GM12892 (cell line): ENCODE measurements at places on chromosomes 3 and 15.
A peak's percentile ranks its signal among the peaks of the same experiment; 100 is the strongest.

DNA sequence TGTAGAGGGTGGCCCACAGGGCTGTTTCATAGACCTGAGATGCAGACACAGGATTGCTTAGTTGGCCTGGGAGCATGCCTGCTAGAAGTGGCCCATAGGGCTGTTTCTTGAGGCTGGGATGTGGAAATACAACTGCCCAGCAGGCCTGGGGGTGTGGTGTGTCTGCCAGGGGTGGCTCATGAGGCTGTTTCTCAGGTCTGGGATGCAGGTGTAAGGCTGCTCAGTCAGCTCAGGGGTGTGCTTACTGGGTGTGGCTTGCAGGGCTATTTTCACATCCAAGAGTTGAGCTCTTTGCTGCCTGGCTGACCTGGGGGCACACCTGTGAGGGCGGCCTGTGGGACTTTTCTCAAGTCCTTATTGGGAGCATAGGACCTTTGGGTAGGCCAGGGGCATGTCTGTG, 131.3 kb downstream of the DOCK3 start:
- no peak for DNase-seq

DNA sequence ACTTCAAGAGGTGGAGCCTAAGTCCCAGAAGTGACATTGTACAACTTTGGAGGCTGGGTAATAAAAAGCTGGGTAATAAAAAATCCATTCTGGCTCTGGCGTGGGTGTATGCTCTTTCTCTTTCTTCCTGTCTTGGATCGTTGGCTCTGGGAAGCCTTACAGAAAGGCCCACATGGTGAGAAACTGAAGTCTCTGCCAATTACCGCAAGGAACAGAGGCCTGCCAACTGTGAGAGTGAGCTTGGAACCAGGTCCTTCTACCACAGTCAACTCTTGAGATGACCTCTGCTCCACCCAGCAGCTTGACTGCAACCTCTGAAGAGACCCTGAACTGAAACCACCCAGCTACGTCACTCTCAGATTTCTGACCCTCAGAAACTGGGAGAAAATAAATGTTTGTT, 51.0 kb downstream of the NR2F2 start:
- DNase-seq: no peak

- DNase-seq: peak; percentile 38
Observed at GRCh38 chr3:151085889-151086483, 522 bp downstream of the MED12L start.

- no peak for DNase-seq
Observed at GRCh38 chr3:111810909-111811308, 48.2 kb upstream of the PHLDB2 start.

DNA sequence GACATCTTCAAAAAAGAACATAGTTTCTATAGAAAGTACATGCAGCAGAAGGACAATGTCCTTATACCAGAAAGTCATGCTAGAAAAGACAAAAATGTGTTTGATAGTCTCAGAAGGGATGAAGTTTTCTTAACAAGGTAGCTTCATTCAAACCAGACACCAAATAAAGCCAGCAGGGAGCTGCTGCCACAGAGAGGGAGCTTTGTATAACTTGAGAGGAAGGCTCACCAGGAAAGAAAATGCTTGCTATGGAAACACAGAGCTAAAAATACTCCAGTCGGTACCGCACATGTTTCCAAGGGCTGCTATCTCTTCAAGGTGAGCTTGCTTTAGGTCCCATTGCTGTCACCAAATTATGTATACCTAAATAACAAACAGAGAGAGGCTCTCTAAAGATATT, 1074.8 kb upstream of the ALCAM start:
- DNase-seq: no peak

- no peak for DNase-seq
Observed at GRCh38 chr3:99066863-99067262, 165.4 kb upstream of the DCBLD2 start.

DNA sequence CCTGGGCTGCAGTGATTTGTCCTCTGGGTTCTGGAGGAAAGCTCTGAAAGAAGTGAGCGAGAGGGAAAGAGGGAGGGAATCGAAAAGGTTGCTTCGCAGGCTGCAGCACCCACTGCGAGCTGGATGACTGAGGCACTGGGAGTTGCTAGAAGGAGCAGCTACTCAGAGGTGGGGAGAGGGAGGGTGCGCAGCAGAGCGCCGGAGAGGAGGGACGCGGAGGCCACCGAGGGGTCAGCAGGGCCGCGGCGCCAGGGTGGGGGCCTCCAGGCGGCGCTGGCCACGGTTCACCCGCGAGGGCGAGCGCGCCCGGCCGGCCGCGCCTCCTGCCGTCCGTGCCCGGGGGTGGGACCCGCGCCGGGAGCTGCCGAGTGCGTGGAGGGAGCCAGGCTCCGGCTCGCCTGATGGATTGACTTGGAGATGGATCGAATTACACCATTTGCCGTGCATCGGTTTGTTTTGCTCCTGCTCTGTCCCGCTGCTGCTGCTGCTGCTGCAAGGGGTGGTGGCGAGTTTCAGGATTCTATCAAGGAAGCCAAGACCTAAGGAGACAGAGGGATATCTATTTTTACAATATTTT, at the start of gene SEMA6D:
Gene SEMA6D, plus strand, starts transcription at position 470 of the 577 bp plus-strand sequence. CDS start 42,294 bp downstream, outside the sequence.
- DNase-seq: no peak

GRCh38 chr15:38252481-38253350, at the start of gene SPRED1:
SPRED1 (plus strand) TSS chr15:38252836; CDS start chr15:38253186, 350 bp downstream.
- peak; percentile 23 for DNase-seq
